Caki2 (cell line): ENCODE measurements at places on chromosomes 3 and 15. TPM values are rescaled to one million over a fixed set of nuclear protein-coding genes. Genes with fewer than 3 reads are reported as not detected.

Gene NR2E3
- not detected in 2 replicates for total RNA-seq

Gene NPAP1
- total RNA-seq = not detected in 2 replicates

DNA sequence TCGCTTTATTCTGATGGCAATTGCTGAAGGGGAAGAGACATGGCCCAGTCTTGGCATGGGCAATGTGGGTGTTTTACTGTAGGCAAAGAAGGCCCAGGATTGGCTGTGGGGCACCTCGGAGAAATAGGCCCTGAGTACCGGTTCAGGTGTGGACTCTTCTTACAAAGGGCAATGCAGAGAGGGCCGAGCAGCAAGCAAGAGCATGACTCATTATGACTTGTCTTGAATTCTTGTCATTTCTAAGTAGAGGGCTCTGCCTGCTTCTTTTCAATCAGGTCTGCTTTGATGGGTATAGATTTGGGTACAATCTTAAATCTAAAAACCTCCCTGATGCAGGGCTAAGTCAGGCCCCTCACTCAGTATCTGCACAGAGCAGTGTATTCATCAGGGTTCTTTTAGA lies 14.8 kb upstream of the BUB1B start:
- DNase-seq = peak; percentile 29

DNA sequence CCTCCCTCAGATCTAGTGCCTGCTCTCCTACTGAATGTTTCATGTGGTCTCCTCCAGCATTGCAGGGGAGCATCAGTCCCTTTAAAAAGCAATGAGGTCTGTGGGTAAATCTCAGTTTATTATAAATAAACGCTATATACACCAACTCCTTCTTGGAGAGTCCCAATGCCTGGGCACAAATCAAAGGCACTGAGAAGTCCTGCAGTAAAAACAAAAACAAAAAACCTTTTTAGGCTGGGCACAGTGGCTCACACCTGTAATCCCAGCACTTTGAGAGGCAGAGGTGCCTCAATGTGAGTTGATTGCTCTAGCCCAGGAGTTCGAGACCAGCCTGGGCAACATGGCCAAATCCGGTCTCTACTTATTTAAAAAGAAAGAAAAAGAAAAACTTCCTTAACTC lies 45.0 kb downstream of the ACAN start:
- DNase-seq = no peak

Gene TIMP4
- 9.8 and 10.5 TPM in 2 replicates for total RNA-seq

DNA sequence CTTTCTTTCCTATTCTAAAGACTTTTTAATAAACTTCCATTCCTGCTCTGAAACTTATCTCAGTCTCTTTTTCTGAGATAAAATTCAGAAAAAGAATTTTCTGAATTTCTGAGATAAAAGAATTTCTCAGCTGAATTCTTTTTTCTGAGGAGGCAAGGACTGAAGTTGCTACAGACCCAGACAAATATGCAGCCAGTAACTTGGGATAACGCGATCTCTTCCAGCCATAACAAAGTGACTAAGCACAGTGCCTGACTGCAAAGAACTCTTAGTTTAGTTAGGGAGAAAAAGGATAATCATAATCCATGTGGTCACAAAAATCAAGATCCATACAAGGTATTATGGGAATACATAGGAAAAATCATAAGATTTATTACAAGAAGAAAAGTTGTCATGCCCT lies 222.0 kb upstream of the GAP43 start:
- DNase-seq = no peak

Gene ASB14
- not detected in 2 replicates for total RNA-seq

GRCh38 chr15:70101459-70102113 lies 3.9 kb upstream of the TLE3 start:
- peak; percentile 90 for DNase-seq

GRCh38 chr3:27630885-27631284 lies 91.2 kb downstream of the EOMES start:
- no peak for DNase-seq

GRCh38 chr3:72008226-72008996 lies 223.5 kb upstream of the PROK2 start:
- DNase-seq = no peak

GRCh38 chr3:70748593-70748992 lies 436.2 kb upstream of the MDFIC2 start:
- no peak for DNase-seq

Gene DZIP1L
- total RNA-seq = 6.3 and 8.9 TPM in 2 replicates

GRCh38 chr3:131786386-131786785 lies 248.4 kb downstream of the CPNE4 start:
- no peak for DNase-seq

- no peak for DNase-seq
These were observed 19.0 kb upstream of the DMXL2 start for GRCh38 chr15:51641490-51642130.

- no peak for DNase-seq
These were observed 28.7 kb downstream of the FRMD4B start for GRCh38 chr3:69357196-69357595.

DNA sequence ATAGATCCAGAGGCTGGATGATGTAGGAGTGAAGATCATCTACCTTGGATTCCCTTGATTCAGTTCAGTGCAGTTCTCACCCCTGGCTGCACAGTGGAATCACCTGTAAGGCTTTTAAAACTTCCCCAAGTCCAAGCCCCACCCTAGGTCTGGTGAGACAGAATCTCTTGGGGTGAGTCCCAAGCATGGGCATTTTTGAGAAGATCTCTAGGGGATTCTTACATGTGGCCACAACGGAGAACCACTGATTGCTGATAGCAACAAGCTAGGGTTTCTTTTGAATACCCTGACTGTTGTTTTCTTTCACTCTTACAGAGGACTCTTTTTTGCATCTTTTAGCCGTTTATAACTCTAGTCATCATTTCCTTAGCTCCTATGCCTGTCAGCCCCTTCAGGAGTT lies 204.9 kb upstream of the RASGRP1 start:
- no peak for DNase-seq

Gene CCDC80
- 0.26 and 1.3 TPM in 2 replicates for total RNA-seq

- DNase-seq = no peak
These were observed at the start of gene CSPG4 for GRCh38 chr15:75712668-75713337. TSS of gene CSPG4 (minus strand) at chr15:75712848. CDS start at chr15:75712755, 93 bp downstream.

DNA sequence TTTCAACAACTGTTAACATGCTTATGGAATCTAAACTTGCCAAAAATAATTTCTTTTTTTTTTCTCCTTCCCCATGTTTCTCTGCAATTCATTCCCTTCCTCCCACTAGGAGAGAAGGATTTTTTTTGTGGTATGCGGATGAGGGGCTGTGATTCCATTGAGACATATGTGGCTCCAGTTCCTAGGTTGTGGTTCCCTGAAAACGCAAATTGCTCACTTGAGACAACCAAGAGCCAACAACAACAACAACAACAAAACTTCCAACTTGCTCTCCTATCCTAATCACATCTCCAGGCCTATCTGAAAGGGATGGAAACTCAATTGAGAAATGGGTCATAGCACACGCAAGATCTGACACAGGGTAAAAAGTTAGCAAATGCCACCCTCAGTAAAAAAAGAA lies 406.5 kb upstream of the TGFBR2 start:
- no peak for DNase-seq

GRCh38 chr3:157373783-157374182 lies 62.9 kb upstream of the PTX3 start:
- no peak for DNase-seq

Gene P2RY1
- 0.07 TPM in 1 of 2 replicates, not detected in the other for total RNA-seq

DNA sequence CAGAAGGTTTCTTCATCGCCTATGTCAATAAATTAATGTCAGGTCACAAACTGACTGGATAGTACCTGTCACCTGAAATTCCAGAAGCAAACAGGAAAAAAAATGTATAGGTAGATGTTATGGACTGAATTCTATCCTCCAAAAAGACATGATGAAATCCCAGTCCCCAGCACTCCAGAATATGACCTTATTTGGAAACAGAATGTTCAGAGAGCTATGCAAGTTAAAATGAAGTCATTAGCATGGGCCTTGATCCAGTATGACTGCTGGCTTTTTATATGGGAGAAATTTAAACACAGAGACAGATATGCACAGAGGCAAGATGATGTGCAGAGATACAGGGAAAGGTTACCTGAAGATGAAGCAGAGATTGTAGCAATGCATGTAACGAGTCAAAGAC lies 953.4 kb downstream of the ZPLD1 start:
- no peak for DNase-seq

Gene C3orf33
- 2.7 and 6.7 TPM in 2 replicates for total RNA-seq

DNA sequence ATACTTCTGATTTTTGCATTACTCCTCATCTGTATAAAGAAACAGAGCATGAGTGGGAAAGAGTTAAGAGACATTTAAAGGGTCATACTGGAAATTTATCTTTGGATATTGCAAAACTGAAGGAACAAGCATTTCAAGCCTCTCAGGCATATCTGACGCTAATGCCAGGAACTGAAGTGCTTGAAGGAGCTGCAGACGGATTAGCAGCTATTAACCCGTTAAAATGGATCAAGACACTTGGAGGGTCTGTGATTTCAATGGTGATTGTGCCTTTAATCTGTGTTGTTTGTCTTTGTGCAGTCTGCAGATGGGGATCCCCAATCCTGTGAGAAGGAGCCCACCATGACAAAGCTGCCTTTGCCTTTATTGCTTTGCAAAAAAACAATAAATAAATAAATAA lies 202.5 kb upstream of the UBE3A start:
- no peak for DNase-seq

- DNase-seq = no peak
These were observed 40.5 kb downstream of the SCN11A start for GRCh38 chr3:39011191-39011736.

GRCh38 chr3:134258761-134259347 lies 8.2 kb upstream of the RYK start:
- DNase-seq = peak; percentile 27

DNA sequence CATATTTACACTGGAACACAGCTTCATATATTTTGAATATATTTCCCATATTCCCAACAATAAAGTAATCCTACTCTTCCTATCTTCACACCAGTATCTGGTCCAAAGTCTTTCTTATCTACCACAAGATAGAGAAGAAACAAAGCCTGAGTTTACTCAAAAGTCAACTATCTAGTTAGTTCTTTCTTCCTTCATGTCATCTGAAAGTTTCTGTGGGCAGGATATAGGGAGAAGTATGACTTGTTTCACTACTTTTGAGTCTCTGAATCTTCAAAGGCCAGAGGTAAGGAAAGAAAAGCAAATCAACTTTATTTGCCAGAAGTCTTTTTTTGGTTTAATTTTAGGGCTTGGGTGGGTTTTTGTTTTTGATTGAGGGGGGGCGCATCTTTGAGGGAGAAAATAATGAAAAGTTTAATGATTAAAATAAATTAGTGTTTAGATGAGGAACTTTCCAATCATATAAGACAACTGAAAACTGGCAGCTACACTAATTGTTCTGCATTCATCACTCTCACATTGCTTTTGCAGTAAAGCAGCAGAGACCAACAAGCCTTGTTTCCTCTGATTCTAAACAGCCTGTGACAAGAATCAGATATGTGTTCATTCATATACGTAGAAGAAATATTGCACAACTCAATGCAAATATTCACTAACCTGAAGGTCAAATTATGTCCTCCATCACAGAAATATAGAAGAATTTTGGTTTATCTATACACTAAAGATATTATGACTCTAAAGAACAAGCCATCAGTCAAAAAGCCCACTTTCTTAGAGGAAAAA lies 421.4 kb downstream of the SHQ1 start:
- no peak for DNase-seq

DNA sequence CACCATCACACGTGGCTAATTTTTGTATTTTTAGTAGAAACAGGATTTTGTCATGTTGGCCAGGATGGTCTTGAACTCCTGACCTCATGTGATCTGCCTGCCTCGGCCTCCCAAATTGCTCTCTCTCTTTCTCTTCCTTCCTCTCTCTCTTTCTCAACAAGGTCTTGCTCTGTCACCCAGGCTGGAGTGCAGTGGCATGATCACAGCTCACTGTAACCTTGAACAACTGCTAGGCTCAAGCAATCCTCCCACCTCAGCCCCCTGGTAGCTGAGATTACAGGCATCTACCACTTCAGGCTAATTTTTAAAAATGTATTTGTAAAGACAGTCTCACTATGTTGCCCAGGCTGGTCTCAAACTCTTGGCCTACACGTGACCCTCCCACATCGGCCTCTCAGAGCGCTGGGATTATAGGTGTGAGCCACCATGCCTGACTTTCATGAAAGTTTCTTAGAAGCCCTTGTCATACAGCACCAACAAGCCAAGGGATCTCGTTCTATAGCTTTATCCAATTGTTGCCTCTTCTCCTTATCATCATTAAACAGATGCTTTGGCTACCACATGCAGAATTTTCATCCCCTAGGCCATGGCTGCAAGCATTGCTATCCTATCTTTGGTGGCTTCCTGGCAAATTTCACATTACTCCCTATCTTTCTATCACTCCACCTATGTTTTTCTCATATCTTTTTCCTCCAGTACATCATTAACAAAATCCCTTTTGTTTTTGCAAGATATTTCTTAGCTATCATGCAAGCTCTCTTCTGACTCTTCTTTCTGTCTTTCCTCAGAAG lies 5.7 kb downstream of the CCDC32 start:
- no peak for DNase-seq

DNA sequence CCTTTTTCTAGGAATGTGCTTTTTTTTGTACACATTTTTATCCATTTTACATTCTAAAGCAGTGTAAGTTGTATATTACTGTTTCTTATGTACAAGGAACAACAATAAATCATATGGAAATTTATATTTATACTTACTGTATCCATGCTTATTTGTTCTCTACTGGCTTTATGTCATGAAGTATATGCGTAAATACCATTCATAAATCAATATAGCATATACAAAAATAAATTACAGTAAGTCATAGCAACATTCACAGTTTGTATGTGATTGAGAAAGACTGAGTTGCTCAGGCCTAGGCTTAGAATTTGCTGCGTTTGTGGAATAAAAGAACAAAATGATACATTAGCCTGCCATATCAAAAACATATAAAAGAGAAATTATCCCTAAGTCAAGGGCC lies 16.5 kb downstream of the THBS1 start:
- no peak for DNase-seq

DNA sequence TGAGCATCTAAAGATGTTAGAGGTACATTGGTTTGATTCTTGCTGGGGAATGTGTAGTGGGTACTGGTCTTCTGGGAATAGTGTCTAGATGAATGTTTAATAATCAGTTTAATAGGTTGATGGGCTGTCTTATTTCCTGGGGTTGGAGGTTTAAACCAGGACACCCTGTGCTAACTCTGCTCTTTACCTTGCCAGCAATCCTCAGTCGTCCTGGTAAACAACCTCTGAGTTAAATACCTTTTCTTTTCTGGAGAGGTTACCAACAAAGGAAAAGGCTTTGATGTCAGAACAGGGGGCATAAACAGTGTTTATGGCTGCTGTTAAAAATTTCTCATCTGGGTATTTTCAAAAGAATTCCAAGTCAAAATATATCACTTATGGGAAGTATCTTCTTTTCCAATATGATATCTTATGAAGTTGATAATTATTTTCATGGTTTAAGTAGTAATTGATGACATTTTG lies 23.5 kb downstream of the MITF start:
- DNase-seq = no peak

Gene DNAJB8
- total RNA-seq = not detected in 2 replicates

- DNase-seq = no peak
These were observed 386 bp downstream of the SQOR start for GRCh38 chr15:45635191-45635638.
